Osteoblast (primary cell): ENCODE measurements at places on chromosomes 1 and 21.
A peak's percentile ranks its signal among the peaks of the same experiment; 100 is the strongest.

GRCh38 chr1:204978782-204979181 is 64.2 kb upstream of the CNTN2 start:
- H3K36me3 ChIP-seq = peaks cover 28% of the 10 kb centered on the region
- no peak overlapping the region for H3K27ac ChIP-seq
- peak; percentile 47 for DNase-seq
- H3K4me1 ChIP-seq = no peaks in the 10 kb centered on the region

DNA sequence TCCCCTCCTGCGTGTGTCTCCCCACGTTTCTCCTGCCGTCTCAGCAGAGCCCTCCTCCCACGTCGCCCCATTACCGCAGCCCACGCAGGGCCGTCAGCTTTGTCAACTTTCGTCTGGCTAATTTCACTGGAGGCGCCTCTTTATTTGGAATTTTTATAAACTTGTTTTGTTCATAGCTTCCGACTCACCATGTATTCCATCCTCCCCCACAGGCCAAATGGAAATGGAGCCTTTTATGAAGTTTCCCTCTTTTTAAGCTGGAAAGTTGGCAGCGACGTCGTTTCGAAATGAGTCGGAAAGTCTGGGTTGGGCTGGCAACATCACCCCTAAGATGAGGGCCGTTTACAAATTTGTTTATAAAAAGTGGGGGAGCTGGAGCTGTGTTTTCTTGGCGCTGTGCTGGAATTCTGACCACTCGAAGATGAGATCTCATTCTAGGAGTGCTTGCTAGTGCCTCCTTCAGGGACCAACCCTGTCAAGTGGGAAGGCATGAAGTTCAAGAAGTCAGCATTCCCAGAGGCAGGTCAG is 23.7 kb upstream of the SLC45A1 start:
- no peak for DNase-seq
- H3K4me1 ChIP-seq = no peaks in the 10 kb centered on the region
- no peak overlapping the region for H3K27ac ChIP-seq
- H3K27me3 ChIP-seq = no peaks in the 10 kb centered on the region
- peak overlapping the region; percentile 37 for H3K4me3 ChIP-seq
- H3K36me3 ChIP-seq = no peaks in the 10 kb centered on the region

DNA sequence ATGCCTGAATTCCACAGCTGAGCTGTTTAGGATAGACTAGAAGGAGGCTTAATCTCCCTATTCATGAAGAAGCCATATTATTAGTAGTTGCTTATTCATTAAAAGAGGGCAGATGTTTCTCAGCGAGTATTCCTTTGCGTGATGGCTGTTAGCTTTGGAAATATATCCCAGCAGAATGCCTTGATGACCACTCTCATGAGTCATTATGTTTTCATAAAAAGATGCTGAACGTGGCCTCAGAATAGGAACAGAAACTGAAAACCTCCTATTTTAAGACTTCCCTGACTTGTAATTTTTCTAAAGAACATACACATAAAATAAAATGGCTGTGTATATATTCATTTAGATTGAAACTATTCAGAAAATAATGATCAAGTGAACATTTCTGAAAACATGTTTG is 9.6 kb upstream of the PLA2G4A start:
- H3K4me3 ChIP-seq = peak overlapping the region; percentile 24
- DNase-seq = peak; percentile 73
- H3K27me3 ChIP-seq = no peaks in the 10 kb centered on the region
- H3K36me3 ChIP-seq = no peaks in the 10 kb centered on the region
- H3K27ac ChIP-seq = peak overlapping the region; percentile 83

DNA sequence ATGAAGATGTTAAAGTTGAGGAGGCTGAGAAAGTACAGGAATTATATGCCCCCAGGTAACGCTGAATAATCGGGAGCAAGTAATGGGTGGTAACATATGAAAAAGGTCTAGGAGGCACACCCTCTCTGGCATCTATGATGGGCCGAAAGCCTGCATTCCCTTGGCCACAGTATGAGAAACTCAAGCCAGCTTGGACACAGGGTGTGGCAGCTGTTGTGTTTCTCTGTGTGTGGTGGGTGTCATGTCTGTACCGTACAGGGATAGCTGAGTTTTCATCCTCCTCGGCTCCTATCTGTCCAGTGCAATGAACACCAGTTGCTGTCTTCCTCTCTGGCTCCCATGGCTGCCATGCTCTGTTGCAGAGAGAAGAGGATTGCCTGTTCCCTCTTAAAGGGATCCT is 32.9 kb downstream of the NBPF3 start:
- no peak overlapping the region for H3K27ac ChIP-seq
- H3K4me3 ChIP-seq = no peak overlapping the region
- DNase-seq = no peak

GRCh38 chr21:16441789-16442188 is 712.0 kb downstream of the USP25 start:
- no peak overlapping the region for H3K27ac ChIP-seq
- no peak for DNase-seq
- no peak overlapping the region for H3K4me3 ChIP-seq
- H3K27me3 ChIP-seq = no peaks in the 10 kb centered on the region
- peaks cover 4% of the 10 kb centered on the region for H3K4me1 ChIP-seq

GRCh38 chr21:42619166-42619565 is 34.3 kb upstream of the PDE9A start:
- no peak overlapping the region for H3K27ac ChIP-seq
- DNase-seq = no peak
- no peaks in the 10 kb centered on the region for H3K36me3 ChIP-seq
- H3K27me3 ChIP-seq = peaks cover 37% of the 10 kb centered on the region
- no peak overlapping the region for H3K4me3 ChIP-seq
- H3K4me1 ChIP-seq = no peaks in the 10 kb centered on the region

GRCh38 chr1:33372677-33373076 is 51.8 kb upstream of the A3GALT2 start:
- peaks cover 31% of the 10 kb centered on the region for H3K36me3 ChIP-seq
- no peak overlapping the region for H3K4me3 ChIP-seq
- H3K27ac ChIP-seq = no peak overlapping the region
- H3K27me3 ChIP-seq = no peaks in the 10 kb centered on the region

GRCh38 chr1:150603711-150604110 is 24.3 kb upstream of the MCL1 start:
- no peak for DNase-seq
- peak overlapping the region; percentile 93 for H3K27ac ChIP-seq
- H3K27me3 ChIP-seq = no peaks in the 10 kb centered on the region
- no peak overlapping the region for H3K4me3 ChIP-seq

DNA sequence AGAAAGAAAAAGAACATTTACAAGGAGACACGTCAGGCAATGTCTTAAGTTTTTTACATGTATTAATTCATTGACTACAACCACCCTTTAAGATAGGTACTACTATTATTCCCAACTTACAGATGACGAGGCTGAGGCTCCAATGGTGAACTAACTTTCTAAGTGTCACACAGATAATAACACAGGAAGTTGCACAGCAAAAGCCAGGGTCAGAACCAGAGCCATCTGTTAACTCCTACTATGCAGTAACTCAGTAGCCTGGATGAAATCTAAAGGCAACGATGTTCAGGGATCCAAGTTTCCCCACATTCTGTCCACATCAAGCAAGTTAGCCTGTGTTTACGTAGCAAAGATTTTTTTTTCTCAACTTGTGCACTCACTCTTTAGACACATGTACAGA is 371.7 kb downstream of the PTPRC start:
- no peaks in the 10 kb centered on the region for H3K36me3 ChIP-seq
- no peak overlapping the region for H3K27ac ChIP-seq
- no peak for DNase-seq
- H3K4me3 ChIP-seq = no peak overlapping the region
- H3K4me1 ChIP-seq = no peaks in the 10 kb centered on the region

DNA sequence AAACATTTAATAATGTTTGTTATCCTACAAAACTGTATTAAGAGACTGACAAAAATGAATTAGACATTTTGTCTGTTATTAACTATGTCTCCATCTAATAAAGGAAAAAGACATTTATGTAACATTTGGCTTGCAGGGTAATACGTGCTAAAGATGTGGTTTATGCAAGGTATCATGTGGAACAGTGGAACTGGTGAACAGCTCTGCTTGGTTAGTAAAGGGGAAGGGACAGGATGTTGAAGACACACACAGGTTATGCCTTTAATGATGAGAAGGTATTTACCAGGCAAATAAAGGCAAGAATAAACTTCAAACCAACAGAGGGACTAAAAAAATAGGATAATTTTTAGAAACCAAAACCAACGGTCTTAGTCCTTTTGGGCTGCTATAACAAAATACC is 93.1 kb downstream of the UCHL5 start:
- DNase-seq = no peak
- no peak overlapping the region for H3K27ac ChIP-seq
- H3K36me3 ChIP-seq = no peaks in the 10 kb centered on the region
- no peak overlapping the region for H3K4me3 ChIP-seq

GRCh38 chr1:158813164-158813563 is 18.0 kb upstream of the MNDA start:
- no peak for DNase-seq
- H3K27me3 ChIP-seq = no peaks in the 10 kb centered on the region
- no peak overlapping the region for H3K4me3 ChIP-seq
- no peaks in the 10 kb centered on the region for H3K4me1 ChIP-seq
- H3K36me3 ChIP-seq = no peaks in the 10 kb centered on the region
- no peak overlapping the region for H3K27ac ChIP-seq

- peaks cover 21% of the 10 kb centered on the region for H3K4me1 ChIP-seq
- H3K36me3 ChIP-seq = peaks cover 28% of the 10 kb centered on the region
- peak overlapping the region; percentile 99 for H3K27ac ChIP-seq
- peak; percentile 72 for DNase-seq
- H3K4me3 ChIP-seq = peak overlapping the region; percentile 83
- no peaks in the 10 kb centered on the region for H3K27me3 ChIP-seq
These were observed 576 bp downstream of the CCN1 start for GRCh38 chr1:85580872-85581801.

GRCh38 chr1:207742850-207743555 is 8.9 kb upstream of the CD46 start:
- H3K36me3 ChIP-seq = no peaks in the 10 kb centered on the region
- peaks cover 13% of the 10 kb centered on the region for H3K4me1 ChIP-seq
- no peaks in the 10 kb centered on the region for H3K27me3 ChIP-seq

- H3K36me3 ChIP-seq = no peaks in the 10 kb centered on the region
- DNase-seq = no peak
- no peaks in the 10 kb centered on the region for H3K4me1 ChIP-seq
These were observed 12.9 kb upstream of the C1orf115 start for GRCh38 chr1:220677251-220677650.

DNA sequence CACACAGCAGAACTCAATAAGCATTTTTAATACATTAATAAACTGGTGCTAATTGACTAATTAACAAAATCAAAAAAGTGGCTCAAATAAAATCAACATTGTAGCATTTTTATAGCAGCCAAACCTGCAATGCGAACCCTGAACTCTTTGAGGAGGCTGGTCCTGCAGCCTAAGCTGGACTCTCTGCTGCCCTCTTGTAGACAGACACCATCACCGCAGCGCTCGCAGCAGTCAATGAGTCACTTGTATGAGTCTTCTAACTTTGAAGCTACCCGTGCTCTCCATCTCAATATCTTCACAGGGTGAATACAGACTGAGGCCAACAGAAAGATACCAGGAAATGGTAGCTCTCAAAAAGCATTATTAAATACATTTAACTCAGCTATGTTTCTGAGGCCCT is 9.7 kb upstream of the KRTAP7-1 start:
- H3K4me3 ChIP-seq = no peak overlapping the region
- DNase-seq = peak; percentile 30
- no peaks in the 10 kb centered on the region for H3K36me3 ChIP-seq
- no peaks in the 10 kb centered on the region for H3K27me3 ChIP-seq
- H3K27ac ChIP-seq = no peak overlapping the region

- peak overlapping the region; percentile 57 for H3K27ac ChIP-seq
- H3K27me3 ChIP-seq = peaks cover 7% of the 10 kb centered on the region
- no peaks in the 10 kb centered on the region for H3K36me3 ChIP-seq
- H3K4me3 ChIP-seq = no peak overlapping the region
- no peak for DNase-seq
These were observed 140.3 kb downstream of the LYPLAL1 start for GRCh38 chr1:219313961-219314360.

- no peak for DNase-seq
- no peaks in the 10 kb centered on the region for H3K4me1 ChIP-seq
- no peaks in the 10 kb centered on the region for H3K36me3 ChIP-seq
- no peaks in the 10 kb centered on the region for H3K27me3 ChIP-seq
- H3K4me3 ChIP-seq = no peak overlapping the region
These were observed 216.7 kb upstream of the ZC3H12A start for GRCh38 chr1:37257646-37258045.

DNA sequence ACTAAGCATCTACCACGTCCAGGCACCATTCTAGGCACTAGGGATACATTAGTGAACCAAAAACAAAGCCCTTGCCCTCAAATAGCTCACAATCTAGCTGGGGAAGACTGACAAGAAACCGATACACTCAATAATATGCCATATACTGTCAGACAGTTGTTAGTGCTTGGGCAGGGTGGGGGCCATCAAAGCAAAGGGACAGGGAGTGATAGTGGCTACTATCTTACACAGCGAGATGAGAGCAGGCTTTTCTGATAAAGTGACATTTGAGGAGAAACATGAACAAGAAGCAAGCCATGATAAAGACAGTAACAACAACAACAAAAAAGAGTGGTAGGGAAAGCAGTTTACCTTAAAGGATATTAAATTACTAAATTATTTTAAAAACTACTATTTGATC is 41.1 kb downstream of the ERO1B start:
- no peak overlapping the region for H3K4me3 ChIP-seq
- DNase-seq = no peak
- no peak overlapping the region for H3K27ac ChIP-seq
- no peaks in the 10 kb centered on the region for H3K36me3 ChIP-seq
- no peaks in the 10 kb centered on the region for H3K27me3 ChIP-seq

GRCh38 chr21:46482225-46482845 is 23.6 kb downstream of the DIP2A start:
- H3K36me3 ChIP-seq = peaks cover 6% of the 10 kb centered on the region
- H3K27ac ChIP-seq = no peak overlapping the region
- H3K4me3 ChIP-seq = no peak overlapping the region

GRCh38 chr1:160638926-160639325 is 7.9 kb downstream of the SLAMF1 start:
- no peak overlapping the region for H3K4me3 ChIP-seq
- no peak overlapping the region for H3K27ac ChIP-seq
- no peaks in the 10 kb centered on the region for H3K4me1 ChIP-seq
- no peak for DNase-seq

GRCh38 chr21:46297338-46298271 is 11.5 kb downstream of the YBEY start:
- peaks cover 3% of the 10 kb centered on the region for H3K36me3 ChIP-seq
- DNase-seq = peak; percentile 75

GRCh38 chr1:100861379-100861778 is 33.3 kb downstream of the EXTL2 start:
- no peaks in the 10 kb centered on the region for H3K36me3 ChIP-seq
- H3K27me3 ChIP-seq = no peaks in the 10 kb centered on the region
- DNase-seq = peak; percentile 53
- peak overlapping the region; percentile 93 for H3K27ac ChIP-seq

DNA sequence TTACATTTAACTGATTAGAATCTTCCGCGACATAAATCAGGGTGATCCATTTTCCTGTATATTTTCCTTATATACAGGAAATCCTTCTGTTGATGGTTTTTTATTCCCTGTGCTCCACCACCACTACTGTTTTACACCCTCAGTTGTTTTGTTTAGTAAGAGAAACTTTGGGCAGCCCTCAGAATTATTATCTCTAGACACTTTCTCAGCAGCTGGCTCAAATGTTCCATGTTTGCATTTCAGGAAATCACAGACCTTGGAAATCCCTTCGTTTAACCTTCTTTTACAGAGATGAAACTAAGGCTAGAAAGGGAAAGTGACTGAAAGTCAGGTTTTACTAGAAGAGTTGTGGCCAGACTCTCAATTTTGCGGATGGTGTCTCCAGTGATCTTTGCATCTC is 15.2 kb downstream of the ZNF697 start:
- DNase-seq = no peak
- no peak overlapping the region for H3K27ac ChIP-seq
- no peaks in the 10 kb centered on the region for H3K27me3 ChIP-seq
- H3K36me3 ChIP-seq = peaks cover 7% of the 10 kb centered on the region
- H3K4me1 ChIP-seq = peaks cover 39% of the 10 kb centered on the region

- DNase-seq = peak; percentile 67
- no peaks in the 10 kb centered on the region for H3K27me3 ChIP-seq
- peaks cover 11% of the 10 kb centered on the region for H3K36me3 ChIP-seq
- H3K27ac ChIP-seq = peak overlapping the region; percentile 82
These were observed 145.6 kb downstream of the FMN2 start for GRCh38 chr1:240237305-240237721.
